ENCODE measurements at places on chromosomes 16 and 17.

DNA sequence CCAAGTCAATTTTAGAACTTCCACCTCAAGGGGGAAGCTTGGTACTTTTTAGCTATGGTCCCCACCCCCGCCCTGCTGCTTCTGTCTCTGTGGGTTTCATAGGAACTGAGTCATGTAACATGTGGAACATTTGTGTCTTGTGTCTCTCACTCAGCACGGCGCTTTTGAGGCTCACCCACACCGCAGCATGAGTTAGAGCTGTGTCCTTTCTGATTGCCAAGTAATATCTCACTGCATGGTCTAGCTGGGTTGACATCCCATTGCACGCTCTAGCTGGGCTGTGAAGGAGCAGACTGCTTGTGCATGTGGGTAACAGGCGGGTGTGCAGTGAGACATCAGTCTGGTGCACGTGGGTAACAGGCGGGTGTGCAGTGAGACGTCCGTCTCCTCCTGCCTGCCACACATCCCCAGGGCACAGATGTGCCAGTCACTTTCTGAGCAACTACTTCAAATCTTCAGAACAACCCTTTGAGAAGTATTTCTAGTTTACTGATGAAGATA, 26.4 kb upstream of the SLC7A5 start:
- no peak for DNase-seq

DNA sequence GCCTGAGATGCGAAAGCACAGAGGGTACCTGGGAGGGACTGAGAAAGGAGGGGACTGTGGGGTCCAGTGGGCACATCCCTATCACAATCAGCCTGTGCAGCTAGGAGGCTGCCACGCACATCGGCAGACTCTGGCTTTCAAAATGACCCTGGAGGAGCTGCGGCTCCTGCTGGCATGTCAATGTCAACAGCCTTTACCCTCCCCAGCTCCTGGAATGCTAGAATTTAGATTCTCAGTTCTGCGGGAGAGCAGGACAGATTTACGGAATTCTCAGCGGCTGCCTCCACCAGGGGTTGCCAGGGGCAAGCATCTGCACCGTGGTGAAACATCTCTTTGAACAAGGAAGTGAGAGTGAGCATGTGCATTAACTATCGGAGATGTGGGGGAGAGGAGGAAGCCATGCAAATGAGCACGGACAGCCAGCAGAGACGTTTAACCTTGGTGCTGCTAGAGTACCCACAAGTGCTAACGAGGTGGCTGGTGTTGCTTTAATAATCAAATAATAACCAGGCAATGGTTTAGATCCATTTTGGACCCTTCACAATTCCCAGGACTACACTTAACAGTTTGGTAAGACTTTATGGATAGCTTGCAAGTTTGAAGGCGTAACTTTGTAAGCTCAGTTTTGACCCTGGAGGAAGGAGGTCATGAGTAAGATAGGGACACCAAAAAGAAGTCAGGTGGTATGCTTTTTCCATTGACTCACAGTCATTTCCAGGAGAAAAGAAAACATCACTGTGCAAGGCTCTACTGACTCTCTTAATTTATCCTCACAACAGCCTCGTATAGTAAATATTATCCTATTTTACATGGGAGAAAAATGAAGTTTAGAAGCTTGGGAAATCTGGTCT, 54.1 kb downstream of the XYLT1 start:
- peak; percentile 59 for DNase-seq

GRCh38 chr16:28596840-28597691, at the start of gene SULT1A2:
SULT1A2 (minus strand) TSS chr16:28597050; CDS start chr16:28595930, 1,120 bp downstream.
- DNase-seq: no peak

GRCh38 chr17:77616254-77616731, 342.2 kb upstream of the TNRC6C start:
- DNase-seq: no peak

DNA sequence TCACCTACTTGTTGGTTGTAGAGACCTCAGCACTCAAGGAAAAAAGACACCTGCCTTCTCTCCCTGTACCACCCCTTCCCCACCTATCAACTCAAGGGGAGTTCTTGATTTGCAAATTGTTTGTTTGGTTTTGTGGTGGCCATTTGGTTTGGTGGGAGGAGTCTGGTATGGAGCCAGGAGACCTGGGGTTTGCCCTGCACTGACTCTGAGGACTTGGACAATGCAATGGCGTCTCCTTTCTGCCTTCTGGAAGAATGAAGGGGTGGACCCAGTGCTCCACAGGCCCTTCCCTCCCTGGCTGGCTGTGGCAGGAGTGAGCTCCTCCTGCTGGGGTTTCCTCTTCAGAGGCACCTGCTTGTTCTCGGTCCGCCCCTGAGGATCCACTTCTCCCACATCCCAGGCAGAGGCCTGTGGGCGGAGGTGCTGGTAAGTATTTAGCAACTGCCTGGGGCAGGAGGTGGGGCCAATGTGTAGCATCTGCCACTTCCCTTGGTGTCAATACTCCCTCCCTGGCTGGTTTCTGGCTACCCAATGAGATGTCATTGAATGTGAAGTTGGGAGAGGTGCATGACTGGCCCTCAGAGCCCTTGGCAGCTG, 164.5 kb downstream of the NTN1 start:
- DNase-seq: no peak

- DNase-seq: no peak
Measured at GRCh38 chr16:68335175-68335574, 24.4 kb downstream of the PRMT7 start.
